ENCODE measurements at places on chromosomes 11 and 22. TPM values are rescaled to one million over a fixed set of nuclear protein-coding genes. Genes with fewer than 3 reads are reported as not detected.

DNA sequence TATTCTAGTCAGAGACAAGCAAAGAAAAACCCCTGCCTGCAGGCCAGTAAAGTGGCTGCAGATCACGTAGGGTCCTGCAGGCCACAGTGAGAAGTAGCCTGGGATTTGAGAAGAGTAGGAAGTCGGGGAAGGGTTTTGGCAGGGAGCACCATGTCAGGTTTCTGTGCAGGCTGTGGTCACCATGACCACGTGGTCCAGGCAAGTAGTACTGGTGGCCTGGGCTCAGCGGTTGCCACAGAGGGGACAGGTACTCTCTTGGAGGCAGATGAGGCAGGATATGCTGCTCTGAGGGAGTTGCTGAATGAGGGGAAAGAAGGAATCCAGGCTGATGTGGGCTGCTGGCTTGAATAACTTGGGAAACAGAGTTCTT lies 46.5 kb downstream of the PISD start:
- no peak for DNase-seq

GRCh38 chr22:22210375-22210774 lies 34.2 kb upstream of the VPREB1 start:
- no peak for DNase-seq

Gene LRRC10B
- total RNA-seq: 6.4 TPM

Gene OR51A7
- total RNA-seq: not detected

- DNase-seq: no peak
These were observed 164.5 kb upstream of the POU2AF2 start for GRCh38 chr11:111081021-111081511.

- DNase-seq: peak; percentile 18
These were observed 93.9 kb upstream of the PITPNB start for GRCh38 chr22:28012832-28013460.

GRCh38 chr11:78310500-78310909 lies 107.1 kb downstream of the GAB2 start:
- DNase-seq: no peak

DNA sequence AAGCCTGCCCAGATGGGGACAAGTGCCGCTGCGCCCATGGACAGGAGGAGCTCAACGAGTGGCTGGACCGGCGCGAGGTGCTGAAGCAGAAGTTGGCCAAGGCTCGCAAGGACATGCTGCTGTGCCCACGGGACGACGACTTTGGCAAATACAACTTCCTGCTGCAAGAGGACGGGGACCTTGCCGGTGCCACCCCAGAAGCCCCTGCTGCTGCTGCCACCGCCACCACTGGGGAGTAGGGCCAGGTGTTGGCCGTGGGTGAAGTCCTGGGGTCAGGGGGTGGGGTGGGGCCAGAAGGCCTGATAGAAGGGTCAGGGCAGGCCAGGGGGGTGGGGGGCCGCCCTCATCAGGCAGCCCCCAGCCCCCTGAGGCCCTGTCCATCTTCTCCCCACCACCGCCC lies 24.6 kb upstream of the TEF start:
- no peak for DNase-seq

Gene SCUBE1
- total RNA-seq: 16.6 TPM

- no peak for DNase-seq
These were observed 26.0 kb downstream of the ZNRF3 start for GRCh38 chr22:28909375-28909774.
